AG04450 (cell line): ENCODE measurements at places on chromosomes 16 and 17. TPM values are rescaled to one million over a fixed set of nuclear protein-coding genes. Genes with fewer than 3 reads are reported as not detected.

The TP53TG3D gene
- polyA plus RNA-seq, result not detected in 2 replicates

The HOXB1 gene
- not detected in 2 replicates for polyA plus RNA-seq

The SLC12A3 gene
- polyA plus RNA-seq, result not detected in 2 replicates

The PRR35 gene
- polyA plus RNA-seq, result not detected in 2 replicates

The DPEP2 gene
- polyA plus RNA-seq, result not detected in 2 replicates

The CDH1 gene
- polyA plus RNA-seq, result 0.06 TPM in 1 of 2 replicates, not detected in the other

DNA sequence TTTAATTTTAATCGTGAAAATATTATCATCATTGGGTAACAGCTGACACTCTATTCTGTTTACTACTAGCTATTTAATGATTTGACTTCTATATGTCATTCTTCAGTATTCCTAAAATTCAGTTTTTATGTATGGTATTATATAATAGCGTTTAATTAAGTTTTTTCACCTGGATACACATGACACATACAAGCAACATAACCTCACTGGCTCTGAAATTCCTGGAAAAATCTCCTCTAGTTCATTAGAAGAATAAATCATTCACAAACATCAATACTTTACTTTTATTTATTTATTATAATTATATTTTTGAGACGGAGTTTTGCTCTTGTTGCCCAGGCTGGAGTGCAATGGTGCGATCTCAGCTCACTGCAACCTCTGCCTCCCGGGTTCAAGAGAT lies 44.0 kb downstream of the AKAP10 start:
- no peak for DNase-seq

DNA sequence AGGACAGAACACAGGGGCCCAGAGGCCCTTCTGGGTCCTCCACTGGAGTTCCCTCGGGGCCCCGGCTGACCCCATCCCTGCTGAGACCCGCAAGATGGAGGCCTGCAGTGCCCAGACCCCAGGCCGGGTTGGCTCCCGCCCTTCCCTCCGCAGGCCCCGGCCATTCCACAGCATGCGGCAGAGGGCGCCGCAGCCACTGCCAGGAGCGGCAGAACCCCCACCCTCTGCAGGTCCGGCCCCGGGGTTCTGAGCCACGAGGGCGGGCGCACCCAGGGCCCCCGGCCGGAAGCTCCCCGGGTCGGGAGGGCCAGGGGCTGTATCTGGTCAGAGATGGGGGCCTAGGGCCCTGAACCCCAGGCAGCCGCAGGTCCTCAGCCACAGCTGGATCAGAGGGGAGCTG lies 2.4 kb upstream of the PERCC1 start:
- no peak for DNase-seq

DNA sequence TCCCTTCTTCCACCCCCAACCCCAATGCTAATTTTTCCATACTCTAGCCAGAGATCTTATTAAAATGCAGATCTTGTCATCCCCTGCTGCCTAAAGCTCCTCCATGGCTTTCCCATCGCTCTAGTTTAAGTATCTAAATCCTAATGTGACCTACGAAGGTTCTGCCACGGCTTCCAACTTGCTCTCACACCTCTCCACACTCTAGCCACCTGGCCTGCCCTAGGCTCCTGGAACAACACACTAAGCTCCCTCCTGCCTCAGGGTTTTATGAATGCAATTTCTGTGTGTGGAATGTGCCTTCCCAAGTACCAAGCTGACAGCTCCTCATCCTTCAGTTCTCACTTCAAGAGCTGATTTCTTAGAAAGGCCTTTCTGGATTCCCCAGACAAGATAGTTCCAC lies 16.6 kb downstream of the NXPH3 start:
- DNase-seq, result no peak

The CACNG4 gene
- polyA plus RNA-seq, result 0.21 and 0.25 TPM in 2 replicates

GRCh38 chr16:77060614-77061013 lies 130.4 kb upstream of the MON1B start:
- DNase-seq, result no peak

DNA sequence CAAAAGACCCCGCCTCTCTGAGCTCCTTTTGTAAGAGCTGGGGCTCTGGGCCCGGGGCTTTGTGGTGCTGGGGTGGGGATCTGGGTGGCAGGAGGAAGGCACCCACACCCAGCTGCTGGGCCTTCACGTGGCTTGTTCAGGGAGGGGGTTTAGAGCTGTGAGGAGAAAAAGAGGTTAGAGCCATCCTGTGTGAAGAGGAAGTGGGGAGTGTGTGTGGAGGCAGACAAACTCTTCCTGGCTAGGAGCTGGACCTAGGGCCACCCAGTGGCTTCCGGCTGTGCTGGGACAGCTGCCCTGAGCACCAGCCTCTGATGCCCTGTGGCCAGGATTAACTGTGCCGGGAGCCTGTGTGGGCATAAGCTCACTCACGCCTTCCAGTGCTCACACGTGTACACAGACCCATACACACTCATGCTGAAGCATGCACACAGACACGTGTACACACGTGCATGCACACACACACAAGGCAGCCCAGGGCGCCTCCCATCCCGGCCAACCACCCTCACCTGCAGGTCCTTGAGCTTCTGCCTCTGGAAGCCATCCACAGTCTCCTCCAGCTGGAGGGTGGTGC lies 7.4 kb downstream of the CIBAR2 start:
- DNase-seq, result no peak

The TBC1D28 gene
- polyA plus RNA-seq, result not detected in 2 replicates

DNA sequence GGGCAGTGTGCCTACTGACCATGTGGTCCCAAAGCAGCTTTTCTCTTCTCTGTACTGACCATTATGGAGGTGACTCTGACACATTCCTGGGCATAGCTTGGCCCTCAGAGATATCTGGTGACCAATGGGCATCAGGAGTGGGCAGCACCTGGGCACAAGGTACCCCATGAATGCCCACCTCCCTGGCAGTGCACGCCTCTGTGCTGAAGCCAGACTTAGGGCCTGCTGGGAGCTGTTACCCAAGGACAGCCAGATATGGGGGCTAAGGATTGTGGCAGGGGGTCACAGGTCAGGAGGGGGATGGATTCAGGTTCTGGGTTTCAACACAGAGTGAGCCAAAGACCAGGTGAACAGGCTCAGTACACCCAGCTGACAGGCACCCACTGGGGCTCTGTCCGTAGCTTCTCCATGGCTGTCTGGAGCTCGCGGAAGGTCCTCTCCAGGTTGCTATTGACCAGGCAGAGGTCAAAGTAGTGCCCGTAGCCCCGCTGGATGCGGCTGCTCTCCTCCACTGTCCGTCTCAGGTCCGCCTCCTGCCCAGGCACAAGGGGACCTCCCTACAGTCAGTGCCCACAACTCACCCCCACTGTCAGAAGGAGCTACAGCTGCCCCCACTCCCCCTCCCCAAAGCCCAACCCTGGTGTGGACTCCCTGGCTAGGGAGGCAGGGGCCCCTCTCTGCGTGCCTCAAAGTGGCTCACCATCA lies 29.7 kb downstream of the MPP2 start:
- DNase-seq, result no peak

The ELOB gene
- polyA plus RNA-seq, result 146 and 230 TPM in 2 replicates

- no peak for DNase-seq
These were observed 227.9 kb downstream of the MAF start for GRCh38 chr16:79372503-79373184.

DNA sequence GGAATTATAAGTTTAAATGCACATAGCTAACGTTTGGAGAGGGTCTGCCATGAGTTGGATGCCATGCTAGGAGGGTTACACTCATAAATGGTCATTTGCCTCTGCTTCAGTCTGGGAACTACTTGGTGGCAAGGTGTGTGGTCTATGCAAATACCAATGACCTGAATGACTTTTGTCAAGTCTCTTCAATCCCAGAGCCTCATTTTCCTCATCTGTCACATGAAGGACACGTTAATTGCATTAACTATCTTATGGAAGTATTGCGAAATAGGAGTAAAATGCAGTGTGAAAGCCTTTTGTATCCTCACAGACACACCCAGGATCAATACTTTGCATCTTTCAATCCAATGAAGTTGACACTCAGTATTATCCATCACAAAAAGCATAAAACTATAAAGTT lies 62.8 kb downstream of the CDK5R1 start:
- no peak for DNase-seq

- no peak for DNase-seq
These were observed 356.4 kb downstream of the FOXL1 start for GRCh38 chr16:86934581-86935375.

DNA sequence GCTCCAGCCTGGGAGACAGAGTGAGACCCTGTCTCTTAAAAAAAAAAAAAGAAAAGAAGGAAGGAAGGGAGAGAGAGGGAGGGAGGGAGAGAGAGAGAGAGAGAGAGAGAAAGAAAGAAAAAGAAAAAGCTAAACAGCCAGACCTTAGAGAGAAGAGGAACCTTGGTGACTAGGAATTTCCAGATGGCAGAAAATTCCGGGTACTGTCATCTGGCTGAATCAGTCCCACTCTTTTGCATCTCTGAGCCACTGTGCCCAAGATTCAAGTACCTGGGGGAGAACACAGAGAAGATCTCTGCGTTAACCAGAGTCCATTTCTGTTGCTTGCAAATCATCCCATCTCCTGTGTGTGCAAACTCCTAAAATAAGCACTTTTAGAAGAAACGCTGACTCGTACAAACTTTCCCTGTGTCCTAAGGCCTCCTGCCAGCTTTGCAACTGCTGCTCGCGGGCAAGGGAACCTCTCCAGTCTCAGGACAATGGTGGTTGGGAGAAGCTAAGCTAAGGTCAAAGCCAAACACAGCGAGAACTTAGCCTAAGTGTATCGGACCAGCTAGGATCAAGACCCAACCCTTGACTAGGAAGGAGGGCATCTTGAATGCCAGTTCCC lies 18.0 kb downstream of the BMERB1 start:
- DNase-seq, result no peak

The TM4SF5 gene
- not detected in 2 replicates for polyA plus RNA-seq

- DNase-seq, result no peak
These were observed 635 bp upstream of the SP2 start for GRCh38 chr17:47895347-47895855.

The TNS4 gene
- 0.07 and 0.10 TPM in 2 replicates for polyA plus RNA-seq

- no peak for DNase-seq
These were observed 44.5 kb downstream of the MEAK7 start for GRCh38 chr16:84459941-84460405.
